ENCODE measurements at places on chromosomes 5 and 9.

- DNase-seq = peak; percentile 16
Measured at GRCh38 chr5:141349917-141350619, at the start of gene PCDHGB1. TSS of gene PCDHGB1 (plus strand) at chr5:141350099. CDS start at chr5:141350261, 162 bp downstream.

DNA sequence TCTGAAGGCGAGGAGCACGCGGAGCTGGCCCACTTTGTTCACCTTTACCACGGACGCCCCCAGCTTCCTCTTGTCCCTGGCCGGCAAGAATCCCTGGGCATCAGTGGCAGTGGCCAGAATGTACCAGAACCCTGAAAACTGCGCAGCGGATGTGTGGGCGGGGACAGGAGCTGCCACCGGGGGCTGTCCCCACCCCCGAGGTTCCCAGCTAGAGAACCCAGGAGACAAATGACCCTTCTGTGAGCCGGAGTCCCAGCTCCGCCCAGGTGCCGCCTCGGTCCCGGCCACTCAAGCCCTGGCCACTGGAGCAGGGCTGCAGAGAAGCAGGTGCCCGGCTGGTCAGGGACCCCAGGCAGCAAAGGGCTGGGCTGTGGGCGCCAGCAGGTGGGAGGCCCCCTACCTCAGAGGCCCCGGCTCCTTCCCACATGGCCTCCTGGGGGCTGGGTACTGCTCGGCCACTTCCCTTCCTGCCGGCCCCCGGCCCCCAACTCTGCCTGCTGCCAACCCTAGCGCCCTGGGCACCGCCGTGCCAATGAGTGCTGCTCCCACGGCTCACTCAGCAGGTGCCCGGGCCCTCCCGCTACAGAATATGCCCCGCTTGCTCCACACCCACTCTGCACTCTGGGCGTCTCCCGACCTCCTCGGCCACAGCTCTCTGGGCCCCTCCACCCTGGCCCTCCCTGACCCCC is 713 bp downstream of the LCN10 start:
- no peak for DNase-seq

DNA sequence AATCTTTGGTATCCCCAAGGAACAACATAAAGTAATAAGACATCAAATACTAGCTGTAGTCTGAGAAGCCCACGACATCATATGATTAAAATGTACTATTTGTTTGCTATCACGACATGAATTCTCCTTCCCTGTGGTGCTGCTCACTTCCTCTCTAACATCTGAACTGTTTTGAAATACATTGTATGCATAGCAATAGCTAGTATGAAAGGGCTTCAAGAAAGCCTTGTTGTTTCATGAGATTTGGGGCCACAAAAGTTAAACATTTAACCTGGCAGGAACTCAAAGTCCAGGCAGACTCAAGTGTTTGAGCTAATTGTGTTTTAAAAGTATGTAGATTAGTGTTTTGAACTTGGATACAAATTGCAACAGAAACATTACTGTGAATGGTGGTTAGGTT is 237.4 kb upstream of the PTGER4 start:
- DNase-seq = no peak

DNA sequence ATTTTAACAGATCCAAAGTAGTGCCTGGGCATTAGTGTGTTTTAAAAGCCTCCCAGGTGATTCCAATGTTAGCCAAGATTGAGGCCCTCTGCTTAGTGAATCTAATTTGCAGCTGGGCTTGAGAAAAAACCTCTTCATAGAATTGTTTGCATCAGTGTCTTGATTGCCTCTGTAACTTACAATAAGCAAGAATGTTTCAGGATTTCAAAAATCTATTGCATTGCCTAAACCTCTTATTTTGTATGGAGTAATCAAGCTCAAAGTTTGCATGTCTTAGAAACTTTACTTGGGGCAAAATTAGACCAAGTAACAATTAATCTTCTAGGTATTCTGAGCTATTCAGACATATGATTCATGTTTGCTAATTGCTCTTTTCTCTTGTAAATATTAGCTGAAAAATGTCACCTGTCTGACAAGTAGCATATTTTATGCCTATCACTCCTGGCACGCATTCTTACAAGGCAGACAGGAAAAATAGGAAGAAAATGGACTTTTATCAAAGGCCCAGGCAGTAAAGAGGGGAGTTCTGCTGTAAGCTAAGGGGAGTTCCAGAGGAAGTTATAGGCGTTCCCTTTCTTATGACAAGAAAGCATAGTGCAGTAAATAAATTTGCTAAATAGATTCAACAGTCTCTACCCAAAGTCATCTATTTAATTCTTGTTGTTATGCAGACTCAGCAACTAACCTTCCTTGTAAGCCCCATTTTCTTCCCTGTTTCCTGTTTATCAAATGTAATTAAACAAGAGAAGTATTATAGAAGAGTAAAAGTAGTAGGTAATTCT is 21.0 kb downstream of the PDCD1LG2 start:
- DNase-seq = no peak

GRCh38 chr5:144017631-144018030 is 152.8 kb downstream of the YIPF5 start:
- no peak for DNase-seq

DNA sequence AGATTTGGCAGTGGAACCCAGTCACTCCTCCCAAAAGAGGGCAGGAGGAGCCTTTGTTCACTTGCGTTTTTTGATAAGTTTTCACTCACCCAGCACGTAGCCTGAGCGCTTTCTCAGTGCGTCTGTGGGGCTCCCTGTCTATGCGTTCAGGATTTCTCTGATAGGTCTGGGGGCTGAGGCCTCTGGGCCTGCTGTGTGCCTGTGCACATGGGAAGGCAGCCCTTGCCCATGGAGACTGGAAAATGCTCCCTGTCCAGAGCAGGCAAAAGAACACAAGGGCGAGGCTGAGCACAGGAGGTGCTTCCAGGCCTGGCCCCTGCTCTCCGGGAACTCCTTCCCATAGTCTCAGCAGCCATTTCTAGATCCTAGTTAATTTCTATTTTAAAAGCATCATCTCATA is 249.9 kb downstream of the FSTL4 start:
- DNase-seq = no peak

- no peak for DNase-seq
Measured at GRCh38 chr9:134200730-134201129, 36.4 kb upstream of the RNU6ATAC start.

DNA sequence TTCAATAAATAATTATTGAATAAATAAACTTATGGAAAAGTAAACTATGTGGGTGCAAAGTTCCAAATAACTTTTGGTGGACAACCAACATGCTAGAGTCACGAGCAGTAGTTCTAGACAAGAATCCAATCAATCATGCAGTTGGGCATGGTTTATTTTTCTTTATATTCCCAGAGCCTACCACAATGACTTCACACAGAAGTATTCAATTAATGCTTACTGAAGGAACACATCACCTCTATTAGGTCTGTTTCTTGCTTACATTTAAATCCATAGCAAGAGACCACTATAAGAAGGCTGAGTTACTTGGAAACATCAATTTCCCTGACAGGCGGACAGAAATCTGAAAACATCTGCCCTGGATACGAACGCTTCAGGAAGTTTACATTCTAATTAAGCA is 214.2 kb downstream of the TMEM232 start:
- no peak for DNase-seq

DNA sequence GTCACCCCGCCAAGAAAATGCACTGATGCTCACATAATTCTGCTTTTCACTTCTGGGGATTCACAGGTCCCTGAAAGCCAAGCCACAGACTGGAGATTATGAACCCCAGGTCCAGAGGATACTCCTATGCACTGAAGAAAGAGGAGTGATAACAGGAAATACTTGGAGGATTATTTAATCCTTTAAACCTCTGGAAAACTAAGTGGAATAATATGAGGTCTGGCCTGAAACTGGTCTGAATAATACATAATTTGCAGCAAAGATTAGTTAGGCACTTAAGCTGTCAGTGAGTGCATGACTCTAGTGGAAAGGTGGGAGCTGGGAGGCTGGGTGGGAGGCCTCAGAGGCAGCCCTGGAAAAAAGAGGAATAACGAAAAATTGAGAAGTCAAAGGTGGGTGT is 45.7 kb downstream of the MARCHF3 start:
- DNase-seq = no peak

DNA sequence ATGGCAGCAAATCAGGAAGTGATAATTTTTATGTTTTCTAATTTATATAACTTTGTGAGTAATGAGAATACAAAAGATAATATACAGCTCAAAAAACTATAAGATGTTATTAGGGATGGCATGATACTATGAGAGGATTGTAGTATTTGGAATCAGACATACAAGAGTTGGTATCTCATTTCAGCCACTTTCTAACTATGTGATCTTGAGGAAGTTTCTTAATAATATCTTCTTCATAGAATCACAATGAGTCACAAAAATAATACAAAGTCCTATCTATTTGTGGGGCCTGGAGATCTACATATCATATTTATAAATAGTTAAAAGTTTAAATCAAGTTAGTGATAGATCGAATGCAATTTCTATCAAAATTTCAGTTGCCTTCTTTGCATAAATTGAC is 23.7 kb upstream of the TMED7 start:
- no peak for DNase-seq

DNA sequence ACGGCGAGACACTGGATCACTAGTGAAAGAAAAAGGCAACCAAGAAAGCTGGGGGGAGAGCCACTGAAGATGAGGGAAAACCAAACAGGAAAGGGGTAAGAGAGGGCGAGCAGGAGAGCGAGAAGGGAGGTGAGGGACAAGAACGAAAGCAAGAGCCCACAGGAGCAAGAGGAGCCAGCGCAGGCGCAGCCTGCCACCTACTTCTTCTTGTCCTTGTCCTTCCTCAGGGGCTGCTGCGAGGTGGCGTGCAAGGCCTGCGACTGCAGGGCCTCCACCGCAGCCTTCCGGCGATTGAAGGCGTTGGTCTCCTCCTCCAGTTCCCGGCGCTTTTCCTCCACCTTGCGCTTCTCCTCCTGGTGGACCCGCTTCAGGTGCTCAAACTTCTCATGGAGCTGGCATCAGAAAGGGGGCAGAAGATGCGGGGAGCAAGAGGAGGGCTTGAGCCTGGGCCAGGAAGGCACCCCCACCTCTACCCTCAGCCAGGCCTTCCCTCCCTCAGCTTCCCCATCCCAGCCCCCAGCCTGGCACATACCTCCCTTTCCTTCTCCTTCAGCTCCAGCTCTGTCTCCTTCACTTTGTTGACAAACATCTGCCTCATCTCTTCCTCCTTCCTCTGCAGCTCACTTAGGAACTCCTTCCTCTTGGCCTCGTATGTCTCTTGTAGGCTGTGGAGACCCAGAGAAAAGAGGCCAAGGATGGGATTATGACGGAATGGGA is 13.5 kb downstream of the CCNI2 start:
- no peak for DNase-seq

DNA sequence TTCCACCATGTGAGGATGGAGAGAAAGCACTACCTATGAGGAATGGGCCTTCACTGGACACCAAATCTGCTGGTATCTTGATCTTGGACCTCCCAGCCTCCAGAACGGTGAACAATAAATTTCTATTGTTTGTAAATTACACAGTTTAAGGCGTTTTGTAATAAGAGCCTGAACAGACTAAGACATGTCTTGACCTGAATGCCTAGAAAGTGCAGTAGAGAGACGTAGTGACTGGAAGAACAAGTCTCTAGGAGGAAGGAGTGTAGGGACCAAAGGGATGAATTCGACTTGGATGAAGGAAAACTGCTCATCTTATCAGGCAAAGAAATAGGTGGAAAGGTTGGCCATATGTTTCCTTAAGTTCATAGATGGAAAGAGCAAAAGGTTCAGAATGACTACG is 309.8 kb upstream of the RGMB start:
- no peak for DNase-seq
